PC-9 (cell line): ENCODE measurements at places on chromosomes 7 and 10. TPM values are rescaled to one million over a fixed set of nuclear protein-coding genes. Genes with fewer than 3 reads are reported as not detected.

The OR2A1 gene
- total RNA-seq, result not detected in 2 replicates

GRCh38 chr10:71063401-71063800 is 149.0 kb upstream of the UNC5B start:
- H3K36me3 ChIP-seq, result no peaks in the 10 kb centered on the region
- H3K4me3 ChIP-seq, result no peak overlapping the region
- H3K27me3 ChIP-seq, result peaks cover 42% of the 10 kb centered on the region
- no peak overlapping the region for H3K27ac ChIP-seq
- DNase-seq, result no peak

The PTPN12 gene
- 91.1 and 118 TPM in 2 replicates for total RNA-seq

The HMX2 gene
- not detected in 2 replicates for total RNA-seq

GRCh38 chr7:26356929-26357798 is 65.5 kb downstream of the SNX10 start:
- no peaks in the 10 kb centered on the region for H3K36me3 ChIP-seq
- no peaks in the 10 kb centered on the region for H3K4me1 ChIP-seq
- H3K27ac ChIP-seq, result no peak overlapping the region
- H3K4me3 ChIP-seq, result no peak overlapping the region
- no peak for DNase-seq

GRCh38 chr7:2607122-2607922 is 24.5 kb upstream of the TTYH3 start:
- H3K36me3 ChIP-seq, result no peaks in the 10 kb centered on the region
- H3K4me1 ChIP-seq, result no peaks in the 10 kb centered on the region; the same call in 1 of the 2 replicates
- no peak for DNase-seq

The PRLHR gene
- not detected in 2 replicates for total RNA-seq

The PLXNA4 gene
- 0.73 and 1.0 TPM in 2 replicates for total RNA-seq

- no peak overlapping the region for H3K27ac ChIP-seq
- H3K4me1 ChIP-seq, result no peaks in the 10 kb centered on the region
- H3K36me3 ChIP-seq, result no peaks in the 10 kb centered on the region
- DNase-seq, result no peak
- no peaks in the 10 kb centered on the region for H3K27me3 ChIP-seq
Measured at GRCh38 chr7:90726623-90727022, 130.5 kb downstream of the CDK14 start.

The CHAT gene
- total RNA-seq, result not detected in 2 replicates

The IFT22 gene
- total RNA-seq, result 47.6 and 53.0 TPM in 2 replicates
